Stimulated activated CD4-positive, alpha-beta T cell treated with anti-CD3 and anti-CD28 coated beads, Interleukin-15, amount 100 ng/mL, for 24 hours (primary cell): ENCODE measurements at places on chromosomes 2 and 18.
A peak's percentile ranks its signal among the peaks of the same experiment; 100 is the strongest.

DNA sequence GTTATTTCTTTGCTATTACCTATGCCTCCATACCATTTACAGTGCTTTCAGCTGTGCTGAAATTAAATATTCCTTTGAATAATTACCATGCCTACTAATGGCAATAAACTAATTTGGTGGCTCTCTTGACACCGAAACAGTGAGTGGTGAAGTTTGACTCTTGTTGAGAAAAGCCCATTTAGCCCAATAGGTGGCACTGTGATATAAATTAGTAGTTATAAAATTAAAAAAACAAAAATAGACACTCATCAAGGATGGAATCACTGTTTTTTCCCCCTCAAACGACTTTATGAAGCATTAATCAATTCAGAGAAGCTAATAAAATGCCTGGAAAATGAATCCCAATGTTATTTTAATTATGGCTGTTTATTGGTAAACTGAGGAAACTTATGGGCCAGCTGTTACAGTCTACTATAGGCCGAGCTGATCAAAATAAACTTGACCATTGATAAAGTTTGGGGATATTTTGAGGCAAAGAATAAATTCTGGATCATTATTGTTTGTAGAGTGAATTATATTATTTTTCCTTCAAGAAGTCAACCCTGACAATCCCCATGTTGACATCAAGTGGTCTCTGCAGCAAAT is 339.6 kb downstream of the TRIB2 start:
- DNase-seq: no peak

DNA sequence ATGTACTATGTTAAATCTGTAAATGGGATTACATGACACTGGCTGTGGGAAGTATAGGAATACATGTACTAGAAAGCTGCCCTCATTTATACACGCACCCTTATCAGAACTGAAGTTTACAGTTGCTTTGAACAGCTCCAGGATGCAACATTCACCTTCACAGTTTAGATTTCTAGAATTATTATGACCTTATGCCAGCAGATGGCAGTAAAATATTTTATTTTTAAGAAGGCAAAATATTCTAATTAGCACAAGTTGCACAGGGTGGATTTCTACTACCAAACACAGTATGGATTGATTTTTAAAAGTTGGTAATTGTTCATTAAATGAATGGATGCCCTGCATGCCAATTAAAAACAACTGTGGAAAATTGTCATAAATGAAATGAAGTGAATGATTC is 670.4 kb downstream of the KCNJ3 start:
- DNase-seq: no peak

- DNase-seq: no peak
Measured at GRCh38 chr18:61900504-61901281, 7.9 kb upstream of the RNF152 start.

- no peak for DNase-seq
Measured at GRCh38 chr2:134247679-134248078, 6.2 kb upstream of the MGAT5 start.

DNA sequence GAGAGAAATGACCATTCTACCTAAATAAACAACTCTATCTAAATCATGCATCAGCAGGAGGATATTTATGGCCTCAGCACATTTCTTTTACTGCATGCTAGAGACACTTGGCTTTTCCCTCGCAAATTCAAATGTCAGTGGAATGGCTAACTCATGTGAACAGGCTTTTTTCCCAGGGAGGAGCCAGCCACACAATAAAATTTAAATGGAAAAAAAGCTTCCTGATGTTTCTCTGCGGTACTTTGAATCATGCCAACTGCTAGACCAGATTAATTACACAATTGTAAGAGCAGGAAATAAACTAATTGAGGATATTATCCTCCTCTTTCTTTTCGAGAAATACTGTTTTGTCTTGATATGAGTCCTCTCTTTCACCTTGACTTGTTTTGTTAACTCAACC is 676.3 kb downstream of the IRS1 start:
- no peak for DNase-seq

GRCh38 chr2:233867993-233868532 is at the start of gene MSL3B:
Gene MSL3B, minus strand, starts transcription at chr2:233868386.
- peak; percentile 69 for DNase-seq

- DNase-seq: no peak
Measured at GRCh38 chr2:217807025-217807424, 195.8 kb downstream of the TNS1 start.

DNA sequence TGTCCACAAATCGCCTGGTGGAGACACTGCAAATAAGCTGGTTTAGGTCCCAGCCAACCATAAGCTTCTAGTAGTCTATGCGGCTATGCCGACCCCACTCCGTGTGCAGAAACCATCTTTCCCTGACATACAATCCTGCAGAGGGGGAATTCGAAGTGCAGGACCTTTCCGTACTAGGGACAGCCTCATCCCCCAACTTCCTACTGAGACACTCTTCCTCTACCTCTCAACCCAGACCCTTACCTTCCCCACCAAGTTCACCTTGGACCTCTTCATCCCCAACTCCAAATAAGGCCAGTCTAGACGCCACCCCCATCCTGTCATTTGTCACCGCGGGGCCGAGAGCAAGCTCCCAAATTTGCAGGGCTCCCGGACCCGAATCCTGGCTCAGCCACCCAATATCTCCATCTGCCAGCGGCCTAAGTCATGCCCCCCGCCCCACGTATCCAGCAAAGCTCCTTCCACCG is 496 bp downstream of the SUCLG1 start:
- peak; percentile 41 for DNase-seq

DNA sequence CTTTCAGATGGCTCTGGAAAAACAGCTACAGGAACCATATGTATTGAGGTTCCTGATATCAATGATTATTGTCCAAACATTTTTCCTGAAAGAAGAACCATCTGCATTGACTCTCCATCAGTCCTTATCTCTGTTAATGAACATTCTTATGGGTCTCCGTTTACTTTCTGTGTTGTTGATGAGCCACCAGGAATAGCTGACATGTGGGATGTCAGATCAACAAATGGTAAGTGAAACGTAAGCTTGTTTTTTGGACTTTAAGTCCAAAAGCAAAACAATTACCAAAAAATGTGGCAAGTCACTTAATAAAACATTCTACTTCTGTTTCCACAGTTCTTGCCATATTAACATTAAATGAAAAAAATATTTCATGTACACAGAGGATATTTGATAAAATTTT is 26.8 kb downstream of the DSG4 start:
- no peak for DNase-seq

GRCh38 chr18:76564117-76564516 is 69.1 kb upstream of the ZNF516 start:
- DNase-seq: no peak

- no peak for DNase-seq
Measured at GRCh38 chr2:187842978-187843847, 289.0 kb upstream of the TFPI start.

DNA sequence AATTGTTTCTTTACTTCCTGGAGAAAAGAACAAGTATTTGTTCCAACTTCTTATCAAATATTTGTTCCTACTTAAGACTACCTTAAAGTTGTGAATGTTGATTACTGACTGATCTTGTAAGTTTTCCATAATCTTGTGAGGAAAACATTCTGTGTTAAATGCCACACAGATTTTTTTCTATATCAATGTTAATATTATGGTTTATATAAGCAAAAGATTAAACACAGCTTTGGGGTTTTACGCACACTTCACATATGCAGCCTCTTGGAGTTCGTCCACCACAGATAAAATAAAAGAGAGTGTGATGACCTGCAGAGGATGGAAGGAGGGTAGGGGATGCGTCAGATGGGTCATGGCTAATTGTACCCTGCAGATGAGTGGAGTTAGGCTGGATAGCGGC is 780.0 kb upstream of the SALL3 start:
- no peak for DNase-seq

- no peak for DNase-seq
Measured at GRCh38 chr2:207499114-207499513, 30.6 kb upstream of the CREB1 start.

DNA sequence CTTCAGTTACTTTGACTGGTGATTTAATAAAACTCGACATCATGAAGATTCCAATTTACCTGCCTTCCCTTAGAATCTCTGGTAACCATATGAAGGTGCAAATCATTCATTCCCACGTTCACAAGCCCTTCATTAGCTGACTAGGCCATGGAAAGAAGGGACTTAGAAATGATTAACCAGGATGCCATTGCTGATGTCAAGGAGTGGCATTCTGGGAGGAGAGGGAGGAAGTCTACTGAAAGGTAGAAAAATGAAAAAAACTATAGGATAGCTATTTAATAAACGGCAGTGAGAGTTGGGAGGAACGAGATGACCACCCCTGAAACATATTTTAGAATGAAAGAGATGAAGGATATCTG is 1.4 kb downstream of the ATIC start:
- DNase-seq: no peak

- no peak for DNase-seq
Measured at GRCh38 chr18:76662626-76663025, 159.7 kb upstream of the ZNF236 start.

DNA sequence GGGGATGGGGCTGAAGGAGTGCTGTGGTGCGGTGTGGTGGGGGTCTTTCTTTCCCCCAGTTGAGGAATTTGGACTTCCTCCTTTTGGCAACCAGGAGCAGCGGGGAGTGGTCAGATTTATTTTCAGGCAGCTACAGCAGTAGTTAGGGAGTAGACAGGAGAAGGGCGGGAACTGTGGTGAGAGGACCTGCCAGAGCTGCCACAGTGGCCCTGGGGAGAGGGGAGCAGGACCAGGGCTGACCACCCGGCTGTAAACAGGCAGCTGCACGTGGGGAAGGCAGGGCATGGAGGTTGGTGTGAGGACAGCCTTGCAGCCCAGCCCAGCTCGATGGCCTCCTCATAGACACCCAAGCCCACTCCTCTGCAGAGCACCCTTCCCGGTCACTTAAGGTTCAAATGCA is 197.2 kb downstream of the GLI2 start:
- no peak for DNase-seq

- DNase-seq: no peak
Measured at GRCh38 chr2:170917957-170918356, 11.1 kb upstream of the GORASP2 start.

- DNase-seq: no peak
Measured at GRCh38 chr18:66395671-66396218, 208.1 kb downstream of the CDH19 start.

DNA sequence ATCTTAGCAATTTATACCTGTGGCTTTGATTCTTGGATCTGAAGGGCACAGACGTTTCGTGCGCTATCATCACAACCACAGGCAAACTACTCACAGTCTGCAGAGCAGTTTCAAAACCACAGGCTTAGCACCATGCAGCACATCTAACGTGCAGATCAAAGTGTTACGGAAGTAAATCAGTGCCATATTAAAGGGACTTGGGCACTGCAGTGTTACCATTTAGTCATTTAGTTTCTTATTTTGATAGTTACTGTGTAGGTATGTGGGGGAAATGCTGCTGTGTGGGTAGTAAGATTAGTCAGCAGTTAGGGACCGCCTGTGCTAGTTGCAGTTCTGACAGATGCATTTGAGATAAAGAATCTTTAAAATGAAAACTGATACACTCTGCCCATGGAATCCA is 384.0 kb downstream of the NBAS start:
- peak; percentile 76 for DNase-seq

DNA sequence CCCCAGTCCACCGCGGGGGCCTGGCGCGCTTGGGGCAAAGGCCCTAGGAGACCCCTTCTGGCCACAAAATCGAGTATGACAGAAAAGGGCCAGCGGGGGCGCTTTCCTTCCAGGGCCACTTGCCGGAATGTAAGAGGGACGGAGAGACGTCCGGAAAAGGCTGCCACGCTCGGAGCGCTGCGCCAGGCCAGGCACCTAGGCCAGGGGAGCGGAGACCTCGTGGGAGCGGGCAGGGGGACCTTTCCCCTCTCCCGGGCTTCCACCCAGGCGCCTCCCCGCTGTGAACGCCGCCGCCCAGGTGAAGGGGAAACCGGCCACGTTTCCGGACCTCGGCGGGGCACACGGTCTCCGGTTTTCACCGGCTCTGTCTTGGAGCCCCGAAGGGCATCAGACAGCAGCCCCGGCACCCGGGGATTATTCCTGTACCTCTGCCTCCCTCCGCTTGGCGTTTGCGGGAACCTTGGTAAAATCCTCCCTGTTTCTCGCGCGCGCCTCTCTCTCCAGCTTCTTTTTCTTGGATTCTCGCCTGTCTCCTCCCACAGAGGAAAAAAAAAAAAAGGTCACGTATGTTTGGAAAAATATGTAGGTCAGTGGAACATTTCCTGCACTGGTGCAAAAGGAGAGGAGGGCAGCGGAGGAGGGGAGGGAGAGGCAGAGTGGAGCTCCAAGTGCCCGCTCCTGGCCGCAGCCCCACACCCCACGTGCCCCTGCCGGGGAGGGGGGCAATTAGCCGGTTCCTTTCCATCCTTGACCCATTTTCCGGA is 1.2 kb upstream of the NPAS2 start:
- DNase-seq: peak; percentile 43

DNA sequence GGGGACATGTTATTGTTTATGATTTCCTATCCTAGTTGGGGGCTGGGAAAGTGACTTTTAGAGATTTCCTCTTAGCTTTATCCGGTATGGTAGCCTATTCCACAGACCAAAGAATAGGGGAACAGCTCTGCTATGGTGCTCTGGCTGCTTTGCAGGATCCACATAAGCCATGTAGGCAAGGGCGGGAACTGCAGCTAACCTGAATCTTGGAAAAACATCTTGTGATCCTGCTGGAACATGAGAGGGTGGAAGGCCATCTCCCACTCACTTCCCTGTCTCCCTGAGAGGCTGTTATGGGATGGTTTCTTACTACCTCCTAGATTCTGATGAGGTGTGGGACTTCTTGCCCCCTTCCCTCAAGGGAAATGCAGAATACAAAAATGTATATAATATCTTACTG is 2.0 kb upstream of the DARS1 start:
- DNase-seq: no peak

DNA sequence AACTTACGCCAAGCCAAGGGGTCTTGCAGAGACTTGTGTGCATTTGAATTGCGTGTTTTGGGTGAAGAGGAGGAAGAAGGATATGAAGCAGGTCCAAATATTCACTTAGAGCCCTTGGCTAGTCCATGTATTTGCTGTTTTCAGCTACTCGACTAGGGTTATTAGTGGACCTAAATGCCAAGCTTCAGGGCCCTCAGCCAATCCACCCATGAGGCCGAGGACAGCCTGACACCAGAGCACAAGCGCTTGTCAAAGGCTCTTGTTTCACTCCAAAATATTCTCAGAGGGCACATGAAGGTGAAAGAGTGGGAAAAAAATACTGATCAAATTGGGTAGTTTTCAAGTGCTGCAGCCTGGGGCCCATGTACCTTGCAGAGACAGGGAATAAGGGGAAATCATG is 174.8 kb upstream of the ACAA2 start:
- DNase-seq: no peak

- no peak for DNase-seq
Measured at GRCh38 chr2:217907266-217907665, 95.5 kb downstream of the TNS1 start.

- DNase-seq: no peak
Measured at GRCh38 chr18:415617-416612, 84.6 kb downstream of the COLEC12 start.

DNA sequence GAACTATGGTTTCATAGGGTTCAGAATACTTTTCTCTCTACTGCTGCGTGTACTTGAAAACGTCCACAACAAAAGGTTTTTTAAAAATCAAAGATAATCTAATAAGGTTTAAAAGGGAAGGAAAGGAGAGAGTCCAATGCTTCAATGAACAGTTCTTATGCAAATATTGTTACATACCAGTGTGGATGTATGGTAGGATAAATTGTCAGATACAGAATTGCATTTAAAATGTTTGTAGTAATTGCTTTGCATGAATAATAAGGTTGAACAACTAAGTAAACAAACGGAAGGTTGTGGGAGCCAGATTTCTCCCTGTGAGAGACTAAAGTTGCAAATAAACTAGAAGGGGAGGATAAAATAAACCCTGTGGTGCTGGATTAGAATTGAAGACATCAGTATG is 53.8 kb upstream of the RBBP8 start:
- no peak for DNase-seq

- DNase-seq: no peak
Measured at GRCh38 chr2:199589306-199589705, 131.6 kb upstream of the SATB2 start.

GRCh38 chr2:133503927-133504326 is 64.3 kb downstream of the NCKAP5 start:
- DNase-seq: no peak
